ENCODE measurements at places on chromosomes 16 and 17.

GRCh38 chr17:44115585-44116415 lies 7.6 kb downstream of the HDAC5 start:
- peak; percentile 40 for DNase-seq

- DNase-seq: no peak
Measured at GRCh38 chr17:42325026-42325425, 36.7 kb downstream of the STAT5A start.

DNA sequence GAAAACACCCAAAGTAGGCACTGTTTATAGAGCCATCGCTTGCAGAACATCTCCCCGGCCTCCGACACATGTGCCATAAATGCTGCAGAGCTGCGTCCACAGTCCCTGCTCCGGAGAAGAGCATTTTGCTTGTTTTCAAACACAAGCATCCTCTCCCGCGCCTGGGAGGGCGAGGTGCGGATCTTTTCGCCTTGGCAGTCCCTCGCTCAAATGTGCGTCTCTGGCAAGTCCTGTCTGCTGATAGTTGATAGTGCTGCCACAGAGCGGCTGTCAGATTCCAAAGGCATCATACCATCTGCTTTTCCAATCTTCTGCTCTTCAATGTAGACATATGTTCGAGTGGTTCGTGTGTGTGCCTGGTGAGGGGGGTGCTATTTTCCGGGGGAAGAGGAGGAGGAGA lies 603.7 kb downstream of the MAF start:
- no peak for DNase-seq

- no peak for DNase-seq
Measured at GRCh38 chr17:77489893-77490255, 349.1 kb downstream of the SEC14L1 start.

- DNase-seq: no peak
Measured at GRCh38 chr17:21090902-21091618, 35.7 kb upstream of the DHRS7B start.

GRCh38 chr17:17044846-17045561 lies 2.7 kb downstream of the MPRIP start:
- DNase-seq: no peak
